ENCODE measurements at places on chromosomes 6 and 20. TPM values are rescaled to one million over a fixed set of nuclear protein-coding genes. Genes with fewer than 3 reads are reported as not detected.

Gene ATP9A
- 37.6 TPM for total RNA-seq

Gene ENPP5
- total RNA-seq = 6.6 TPM

Gene ROS1
- under 0.01 TPM for total RNA-seq

Gene RPRD1B
- total RNA-seq = 12.7 TPM

Gene KCNK17
- not detected for total RNA-seq

Gene PGC
- total RNA-seq = not detected

Gene TNF
- total RNA-seq = 18.6 TPM

Gene CCN6
- total RNA-seq = 1.5 TPM

Gene MAP7
- 17.6 TPM for total RNA-seq

Gene CCN5
- total RNA-seq = not detected

Gene GSTA3
- total RNA-seq = not detected

Gene TSHZ2
- total RNA-seq = 1.0 TPM

Gene MLN
- not detected for total RNA-seq

Gene OPRM1
- not detected for total RNA-seq

Gene UBD
- 9.4 TPM for total RNA-seq
